AG04449 (cell line): ENCODE measurements at places on chromosomes 4 and X.
A peak's percentile ranks its signal among the peaks of the same experiment; 100 is the strongest.

DNA sequence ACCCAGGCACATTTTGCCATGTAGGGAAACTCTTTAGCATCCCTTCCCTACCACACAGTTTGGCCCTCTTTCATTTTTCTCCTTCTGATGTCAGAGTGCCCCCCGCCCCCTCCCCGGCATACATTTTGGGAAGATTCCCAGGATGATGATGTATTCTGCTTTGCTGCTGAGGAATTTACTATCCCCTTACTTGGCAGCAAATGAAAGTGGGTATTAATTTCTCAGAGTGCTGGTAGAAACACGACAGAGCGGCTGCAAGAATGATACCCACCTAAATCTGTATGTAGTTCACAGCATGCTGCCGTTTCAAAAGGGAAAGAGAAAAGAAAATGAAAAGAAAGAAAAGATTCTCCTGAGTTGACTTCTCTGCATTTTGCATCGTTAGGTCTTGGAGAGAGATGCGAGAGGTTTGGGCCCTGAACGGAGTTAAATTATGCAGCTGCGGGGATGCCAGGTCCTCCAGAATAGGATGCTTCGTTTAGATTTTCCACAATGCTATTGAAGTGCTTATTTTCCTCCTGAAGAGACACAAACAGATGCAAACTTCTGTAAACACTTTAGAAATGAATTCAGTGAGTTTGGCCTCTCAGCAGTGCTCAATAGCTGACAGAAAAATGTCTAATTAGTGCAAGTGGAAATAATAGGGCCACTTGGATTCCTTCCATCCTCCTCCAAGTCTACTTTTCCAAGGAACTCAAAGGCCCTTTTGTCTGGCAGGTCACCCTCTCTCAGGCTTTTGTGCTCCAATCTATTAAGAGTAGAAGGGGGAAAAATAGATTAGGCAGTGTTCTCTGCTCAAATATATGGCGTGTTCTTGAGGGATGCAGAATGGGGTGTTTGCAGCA lies 106.2 kb downstream of the ALPK1 start:
- DNase-seq, result no peak

- DNase-seq, result peak; percentile 59
Observed at GRCh38 chr4:187171706-187172339, 448.2 kb upstream of the FAT1 start.

DNA sequence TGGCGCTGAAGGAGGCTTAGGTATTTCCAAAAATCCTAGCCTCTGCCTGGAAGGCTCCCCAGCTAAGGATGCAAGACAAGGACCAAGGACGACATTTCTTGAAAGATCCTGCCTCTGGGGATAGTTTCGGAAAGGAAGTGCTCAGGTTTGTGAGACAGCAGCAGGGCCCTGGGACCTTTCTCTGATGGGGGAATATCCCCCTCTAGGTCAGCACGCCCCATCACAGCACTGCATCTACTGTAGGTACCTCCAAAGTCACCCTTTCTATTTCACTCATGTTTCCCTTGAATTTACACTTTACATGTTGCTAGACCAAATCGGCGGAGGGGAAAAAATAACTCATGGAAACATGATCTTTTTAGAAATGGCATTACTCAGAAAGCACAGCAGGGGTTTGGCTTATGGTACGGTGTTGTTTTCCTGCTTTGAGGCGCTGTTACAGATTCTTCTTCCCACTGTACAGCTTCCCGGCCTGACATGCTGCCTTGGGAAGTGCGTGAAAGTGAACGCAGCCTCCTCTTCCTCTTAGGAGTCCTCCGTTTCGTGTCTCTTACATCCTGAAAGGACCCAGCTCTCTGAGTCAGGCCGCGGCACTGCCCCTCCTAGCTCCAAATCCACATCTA lies 77.2 kb upstream of the DHRSX start:
- DNase-seq, result no peak

GRCh38 chr4:120691106-120691505 lies 231.4 kb downstream of the PRDM5 start:
- no peak for DNase-seq

GRCh38 chr4:45147866-45148265 lies 421.5 kb upstream of the GNPDA2 start:
- DNase-seq, result no peak
